NCI-H510A treated with DMSO at 0.1 percent for 48 hours (cell line): ENCODE measurements at places on chromosomes 16 and 17.

GRCh38 chr17:78541488-78542206 lies 35.5 kb downstream of the DNAH17 start:
- no peak for DNase-seq

DNA sequence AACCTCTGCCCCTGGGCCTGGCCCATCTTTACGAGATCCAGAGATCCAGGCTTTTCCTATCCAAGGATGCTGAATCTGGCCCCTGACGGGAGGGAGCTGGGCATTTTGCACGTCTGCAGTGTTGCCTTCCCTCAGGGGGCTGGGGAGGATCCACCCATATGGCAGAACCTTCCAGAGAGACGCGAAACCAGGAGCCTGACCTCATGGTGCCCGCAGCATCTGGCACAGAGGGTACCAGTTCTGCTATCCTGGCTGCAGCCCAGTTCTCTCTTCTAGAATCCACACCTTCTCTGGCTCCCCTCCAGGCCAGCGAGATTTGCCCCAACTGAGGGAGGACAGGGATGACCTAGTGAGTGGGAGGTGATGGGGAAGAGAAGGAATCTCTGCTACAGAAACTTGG lies 20.5 kb upstream of the ZNF652 start:
- DNase-seq: no peak

DNA sequence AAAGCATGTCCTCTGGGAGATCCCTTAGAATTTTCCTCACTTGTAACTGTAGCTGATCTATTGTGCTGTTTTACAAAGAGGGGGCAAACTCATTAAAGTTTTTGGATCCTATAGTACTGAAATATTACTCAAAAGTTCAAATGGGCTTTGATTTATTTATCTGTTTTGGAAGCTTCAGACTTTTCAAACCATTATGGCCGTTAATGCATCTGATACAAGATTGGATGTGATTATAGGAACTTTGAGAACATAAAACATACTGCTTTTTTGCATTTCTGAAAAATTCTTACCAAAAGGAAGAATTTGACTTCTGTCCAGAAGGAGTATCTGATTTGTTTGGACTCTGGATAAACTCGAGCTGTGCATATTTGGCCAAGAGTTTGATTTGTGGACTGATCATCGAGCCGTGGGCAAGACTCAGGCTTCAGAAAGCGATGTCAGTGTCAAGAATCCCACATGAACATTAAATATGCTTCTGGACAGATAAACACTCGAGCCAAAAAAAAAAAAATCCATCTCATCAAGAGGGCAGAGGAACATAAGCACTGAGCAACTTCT lies 8.2 kb upstream of the MARCHF10 start:
- DNase-seq: no peak

GRCh38 chr17:79530361-79531105 lies 80.3 kb downstream of the RBFOX3 start:
- no peak for DNase-seq

GRCh38 chr17:699345-699744 lies 15.3 kb downstream of the VPS53 start:
- DNase-seq: no peak

- DNase-seq: no peak
Observed at GRCh38 chr17:31654936-31655335, 204.1 kb downstream of the COPRS start.

GRCh38 chr17:48727415-48728175 lies 955 bp downstream of the HOXB13 start:
- DNase-seq: no peak

GRCh38 chr17:67266496-67266895 lies 21.5 kb upstream of the HELZ start:
- no peak for DNase-seq

DNA sequence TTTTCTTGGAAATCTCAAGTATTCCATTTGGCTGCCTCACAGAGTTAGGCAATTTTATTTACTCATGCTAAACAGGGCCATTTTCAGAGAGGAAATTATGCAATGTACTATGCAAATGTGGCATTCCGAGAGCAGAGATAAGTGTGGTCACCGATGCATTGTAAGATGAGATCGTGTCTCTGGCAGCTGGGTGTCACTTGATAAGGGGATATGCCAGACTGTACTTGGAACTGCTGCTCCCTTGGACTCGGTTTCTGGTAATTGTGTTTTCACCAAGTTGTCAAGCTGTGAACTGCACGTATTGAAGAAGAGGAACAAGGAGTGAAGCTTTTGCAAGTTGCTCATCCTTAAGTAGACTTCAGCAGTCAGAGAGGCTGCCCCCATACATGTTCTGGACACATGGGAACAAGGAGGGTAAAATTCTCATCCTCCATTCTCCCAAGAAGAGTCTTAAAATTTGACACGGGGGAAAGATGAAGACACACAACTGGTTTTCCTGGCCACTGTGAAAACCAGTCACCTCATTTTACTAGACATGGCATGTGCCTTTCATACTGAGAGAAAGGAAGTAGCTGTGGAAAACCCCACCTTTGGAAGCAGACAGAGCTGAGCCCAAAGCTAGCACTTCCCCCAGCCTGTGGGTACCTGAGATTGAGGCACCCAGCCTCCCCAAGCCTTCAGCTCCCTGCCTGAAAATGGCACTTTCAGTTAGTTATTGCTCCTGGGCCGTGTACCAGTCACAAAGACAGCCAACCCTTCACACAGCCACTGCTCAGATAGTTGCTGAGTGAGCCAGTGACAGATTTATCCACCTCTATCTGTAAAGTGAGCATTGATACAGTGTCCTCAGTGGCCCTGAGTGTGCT lies 150.7 kb downstream of the SOCS1 start:
- DNase-seq: peak; percentile 58

DNA sequence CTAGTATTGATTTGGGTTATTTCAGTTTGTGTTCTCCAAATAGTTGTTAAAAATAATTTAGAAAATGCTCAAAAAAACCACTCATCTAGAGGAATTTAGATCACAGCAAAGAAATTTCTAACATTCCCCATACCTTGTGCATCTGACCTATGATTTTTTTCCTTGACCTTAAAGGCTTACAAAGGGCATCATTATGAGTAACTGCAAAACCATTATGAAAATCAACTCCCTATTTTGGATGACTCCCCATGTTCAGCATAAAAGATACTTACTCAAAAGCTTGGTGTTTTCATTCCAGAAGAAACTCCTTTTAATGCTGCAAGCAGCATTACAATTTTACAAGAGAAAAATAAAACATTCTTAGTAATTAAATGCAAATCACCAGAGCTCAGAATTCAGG lies 83.2 kb downstream of the GRIN2A start:
- DNase-seq: no peak

DNA sequence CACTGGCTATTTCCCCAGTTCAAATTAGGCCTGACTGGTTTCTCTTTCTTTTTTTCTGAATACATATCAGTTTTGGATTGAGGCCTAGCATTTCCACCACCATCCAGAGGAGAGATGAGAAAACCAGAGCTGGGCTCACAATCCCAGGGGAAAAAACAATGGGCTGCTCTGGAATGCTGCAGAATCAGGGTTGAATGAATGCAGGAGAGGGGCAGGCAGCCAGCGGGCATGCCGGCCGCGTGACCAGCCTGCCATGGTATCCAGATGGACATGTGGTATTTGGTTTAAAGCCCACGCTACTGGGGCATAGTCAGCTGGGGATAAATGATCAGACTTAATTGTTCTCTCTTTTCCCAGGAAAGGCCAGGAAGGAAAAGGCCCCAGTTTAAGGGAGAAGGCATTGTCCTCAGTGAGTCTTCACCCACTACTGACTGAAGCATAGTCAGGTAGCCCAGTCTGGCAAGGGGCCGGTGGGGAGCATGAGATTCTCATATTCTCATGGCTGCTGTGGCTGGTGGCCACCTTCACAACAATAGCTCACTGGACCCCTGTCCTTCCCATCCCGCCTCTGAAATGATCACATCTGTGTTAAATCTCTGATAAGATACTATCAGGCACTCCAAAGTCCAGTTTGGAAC lies 38.7 kb upstream of the RHOT1 start:
- no peak for DNase-seq

GRCh38 chr16:74611721-74612120 lies 4.8 kb upstream of the GLG1 start:
- DNase-seq: no peak

GRCh38 chr17:60059082-60059481 lies 19.6 kb downstream of the HEATR6 start:
- DNase-seq: no peak

DNA sequence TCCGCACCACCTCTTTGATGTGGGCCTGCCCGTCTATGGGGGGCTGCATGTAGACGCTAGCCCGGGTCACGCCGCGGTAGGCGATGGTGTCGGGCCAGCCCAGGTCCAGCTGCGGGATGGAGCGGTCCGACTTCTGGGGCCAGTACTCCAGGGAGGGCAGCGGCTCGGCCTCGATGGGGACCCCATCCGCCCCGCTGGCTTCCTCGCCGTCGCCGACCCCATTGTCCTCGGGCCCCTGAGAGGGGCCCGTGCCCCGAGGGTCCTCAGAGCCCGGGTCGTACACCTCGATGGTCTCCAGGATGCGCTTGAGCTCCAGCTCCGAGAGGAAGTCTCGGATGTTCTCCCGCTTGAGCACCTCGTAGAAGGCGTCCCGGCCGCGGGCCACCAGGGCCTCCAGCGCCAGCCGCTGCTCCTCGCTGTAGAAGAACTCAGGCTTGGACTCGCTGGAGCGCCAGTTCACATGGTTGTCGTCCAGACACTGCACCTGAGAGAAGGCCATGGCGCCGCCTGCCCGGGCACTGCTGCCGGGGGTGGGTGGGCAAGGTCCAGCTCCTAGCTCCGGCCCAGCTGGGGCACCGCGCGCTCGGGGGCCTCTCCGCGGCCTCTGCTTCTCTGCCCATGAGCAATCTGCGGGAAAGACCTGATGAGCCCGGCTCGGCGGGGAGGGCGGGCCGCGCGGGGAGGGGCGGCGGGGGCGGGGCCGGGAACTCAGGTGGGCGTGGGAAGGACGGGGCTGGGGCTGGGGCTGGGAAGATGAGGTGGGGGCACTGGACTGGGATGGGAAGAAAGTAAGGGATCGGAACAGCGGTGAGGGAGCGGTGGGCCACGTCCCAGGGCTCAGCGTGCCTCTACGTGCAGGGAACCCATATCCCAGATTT lies 782 bp downstream of the FAM83G start:
- peak; percentile 68 for DNase-seq

DNA sequence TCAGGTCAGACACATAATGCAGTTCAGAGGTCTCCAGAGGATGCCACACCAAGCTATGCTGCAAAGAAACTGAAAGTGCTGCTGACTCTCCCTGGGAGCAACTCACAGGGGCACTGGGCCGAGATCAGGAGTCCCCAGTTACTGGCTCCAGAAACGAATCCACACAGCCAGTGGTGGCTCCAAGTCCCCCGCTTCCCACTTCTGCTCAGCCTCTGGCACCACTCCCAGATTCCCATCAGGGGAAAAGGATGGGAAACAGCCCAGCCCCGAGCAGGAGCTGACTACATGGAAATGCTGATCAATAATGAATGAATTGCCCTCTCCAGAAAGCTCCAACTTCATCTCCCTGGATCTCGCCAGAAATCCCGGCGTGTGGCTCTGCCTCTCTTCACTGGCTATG lies 62.3 kb upstream of the CDH5 start:
- no peak for DNase-seq

DNA sequence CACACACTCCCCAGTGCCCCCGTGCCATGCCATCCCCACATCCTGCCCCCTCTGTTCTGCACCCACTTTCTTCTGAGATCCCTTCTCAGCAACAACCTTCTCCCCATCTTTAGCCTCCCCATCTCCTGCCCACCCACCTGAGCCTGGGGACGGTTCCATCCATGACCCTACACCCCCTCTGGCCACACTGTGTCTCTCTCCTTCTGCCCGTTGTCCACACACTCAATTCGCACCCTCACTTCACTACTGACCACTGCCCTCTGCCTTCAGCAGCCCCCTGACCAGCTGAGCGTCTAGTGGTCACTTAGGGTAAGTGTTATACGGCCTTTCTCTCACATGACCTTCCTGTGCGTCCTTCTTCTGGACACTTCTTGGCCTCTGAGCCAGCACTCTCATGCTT lies 6.1 kb downstream of the ARHGAP27 start:
- no peak for DNase-seq

DNA sequence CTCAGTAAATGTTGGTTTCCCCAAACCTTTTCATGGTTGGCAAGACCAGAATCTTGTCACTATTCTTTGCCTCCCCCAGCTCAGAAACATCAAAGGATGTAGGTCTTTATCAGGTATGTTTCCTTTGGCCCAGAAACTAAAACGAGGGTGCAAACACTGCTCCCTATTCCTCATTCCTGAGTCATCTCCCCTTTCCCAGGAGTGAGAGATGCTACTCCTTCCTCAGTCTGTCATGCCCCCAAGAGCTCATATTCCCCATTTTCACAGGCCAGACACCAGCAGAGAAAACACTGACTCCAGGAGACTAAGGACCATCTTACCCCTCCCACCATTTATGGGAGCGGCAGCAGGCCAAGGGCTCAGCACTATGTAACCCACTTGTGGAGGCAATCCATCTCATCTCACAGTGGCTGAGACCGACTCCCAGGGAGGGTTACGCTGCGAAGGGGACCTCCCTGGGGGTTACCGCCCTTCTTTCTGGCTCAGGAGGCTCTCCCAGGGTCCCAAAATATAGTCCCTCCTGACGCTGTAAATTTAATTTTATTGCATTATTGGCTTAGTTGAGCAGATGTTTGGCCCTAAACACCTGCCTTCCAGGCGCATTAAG lies 1.5 kb downstream of the GEMIN4 start:
- no peak for DNase-seq

GRCh38 chr16:1433756-1434155 lies 2.9 kb downstream of the PERCC1 start:
- DNase-seq: no peak

DNA sequence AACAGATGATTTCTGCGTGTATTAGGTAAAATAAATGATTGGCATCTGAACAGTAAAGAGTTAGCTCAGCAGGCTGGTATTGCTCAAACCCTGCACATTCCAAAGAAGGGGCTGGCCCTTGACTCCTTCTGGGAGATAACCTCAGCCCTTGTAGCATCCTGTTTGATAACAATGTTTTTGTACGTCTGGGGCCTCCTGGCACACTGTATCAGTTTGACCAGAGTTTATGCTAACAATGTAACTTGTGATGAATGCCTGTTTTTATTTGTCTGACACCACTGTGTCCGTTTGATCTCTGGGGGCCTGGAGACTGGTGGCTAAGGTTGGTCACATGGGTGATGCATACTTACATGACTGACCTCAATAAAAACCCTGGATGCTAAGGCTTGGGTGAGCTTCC lies 43.8 kb upstream of the NDRG4 start:
- no peak for DNase-seq

- no peak for DNase-seq
Observed at GRCh38 chr17:13825526-13826040, 223.9 kb upstream of the HS3ST3A1 start.

DNA sequence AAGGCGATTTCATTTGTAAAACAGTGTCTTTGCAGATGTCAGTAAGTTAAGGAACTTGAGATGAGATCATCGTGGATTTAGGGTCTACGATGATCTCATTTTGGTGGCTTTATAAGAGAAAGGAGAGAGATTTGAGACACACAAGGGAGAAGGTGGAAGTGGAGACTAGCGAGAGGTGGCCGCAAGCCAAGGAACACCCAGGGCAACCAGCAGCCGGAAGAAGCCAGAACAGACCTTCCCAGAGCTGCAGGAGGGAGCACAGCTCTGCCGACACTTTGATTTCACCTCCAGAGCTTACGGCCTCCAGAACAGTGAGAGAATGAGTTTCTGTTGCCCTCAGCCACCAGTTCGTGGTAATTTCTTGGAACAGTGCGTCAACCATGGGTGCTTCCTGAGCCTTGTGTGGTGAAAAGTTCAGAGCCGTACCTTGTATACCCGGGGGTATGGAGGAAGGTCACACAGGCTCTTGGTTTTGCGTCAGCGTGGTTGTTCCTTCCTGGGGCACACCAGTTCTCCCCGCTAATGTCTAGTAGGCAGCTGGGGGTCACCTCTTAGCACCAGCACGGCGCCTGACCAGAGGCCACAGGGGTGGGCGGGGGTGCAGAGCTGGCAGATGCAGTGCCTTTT lies 12.9 kb upstream of the SEC14L1 start:
- DNase-seq: no peak
